ENCODE measurements at places on chromosomes 6 and 20.
A peak's percentile ranks its signal among the peaks of the same experiment; 100 is the strongest.

DNA sequence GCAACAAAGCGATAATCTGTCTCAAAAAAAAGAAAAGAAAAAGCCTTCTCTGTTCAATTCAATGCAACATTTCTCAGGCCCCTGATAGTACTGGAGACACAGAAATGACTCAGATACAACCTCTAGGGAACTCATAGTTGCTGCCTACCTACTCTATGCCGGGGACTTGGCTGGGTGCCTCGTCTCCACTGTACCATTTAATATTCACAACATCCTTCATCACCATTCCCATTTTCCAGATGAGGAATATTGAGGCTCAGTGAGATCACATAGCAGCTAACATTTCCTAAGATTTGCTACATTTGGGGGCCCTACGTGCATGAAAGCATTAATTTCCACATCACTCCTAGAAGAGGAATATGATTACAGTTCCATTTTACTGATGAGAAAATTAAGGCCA, 7.5 kb downstream of the NOL4L start:
- H3K4me3 ChIP-seq = no peak overlapping the region
- H3K27me3 ChIP-seq = no peaks in the 10 kb centered on the region
- no peak overlapping the region for H3K27ac ChIP-seq
- no peaks in the 10 kb centered on the region for H3K36me3 ChIP-seq
- peak; percentile 90 for DNase-seq

DNA sequence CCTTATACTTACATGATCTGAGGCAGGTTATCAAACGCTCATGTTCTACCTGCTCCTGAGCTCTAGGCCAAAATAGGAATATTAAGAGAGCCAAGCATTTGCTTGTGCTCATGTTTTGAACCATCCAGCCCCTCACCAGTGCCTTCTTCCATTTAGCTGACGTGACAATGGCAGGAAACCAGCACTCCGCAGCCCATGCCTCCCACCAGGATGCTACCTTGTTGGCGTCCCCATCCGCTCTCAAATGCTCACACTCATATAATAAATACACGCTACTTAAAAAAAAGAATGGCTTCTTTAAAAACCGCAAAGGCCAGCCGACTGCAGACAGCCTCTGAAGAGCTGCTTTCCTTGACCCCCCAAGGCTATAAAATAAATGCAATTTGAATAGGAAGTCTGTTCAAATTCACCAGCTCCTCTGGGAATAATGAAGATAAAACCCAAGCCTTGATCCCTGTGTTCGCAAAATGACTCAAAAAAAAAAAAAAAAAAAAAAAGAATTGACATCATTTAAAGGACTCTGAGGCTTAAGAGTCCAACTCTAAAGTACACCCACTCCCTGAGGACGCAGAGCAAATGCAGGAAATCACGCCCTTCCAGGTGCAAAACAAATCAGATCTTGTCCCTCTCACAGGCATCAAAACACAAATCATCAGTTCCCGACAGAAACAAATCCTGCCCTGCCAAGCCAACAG, 29.0 kb downstream of the RNASET2 start:
- no peak for DNase-seq
- no peaks in the 10 kb centered on the region for H3K4me1 ChIP-seq
- no peaks in the 10 kb centered on the region for H3K27me3 ChIP-seq
- no peak overlapping the region for H3K4me3 ChIP-seq
- no peak overlapping the region for H3K27ac ChIP-seq

- no peaks in the 10 kb centered on the region for H3K4me1 ChIP-seq
- H3K36me3 ChIP-seq = no peaks in the 10 kb centered on the region
- DNase-seq = no peak
- no peaks in the 10 kb centered on the region for H3K27me3 ChIP-seq
- H3K27ac ChIP-seq = no peak overlapping the region
- no peak overlapping the region for H3K4me3 ChIP-seq
These were observed 391.5 kb downstream of the KHDRBS2 start for GRCh38 chr6:61894536-61894935.

GRCh38 chr6:139821676-139822223, 447.3 kb upstream of the CITED2 start:
- H3K36me3 ChIP-seq = no peaks in the 10 kb centered on the region
- H3K4me1 ChIP-seq = peaks cover 22% of the 10 kb centered on the region
- H3K27me3 ChIP-seq = no peaks in the 10 kb centered on the region
- H3K27ac ChIP-seq = no peak overlapping the region
- no peak for DNase-seq

DNA sequence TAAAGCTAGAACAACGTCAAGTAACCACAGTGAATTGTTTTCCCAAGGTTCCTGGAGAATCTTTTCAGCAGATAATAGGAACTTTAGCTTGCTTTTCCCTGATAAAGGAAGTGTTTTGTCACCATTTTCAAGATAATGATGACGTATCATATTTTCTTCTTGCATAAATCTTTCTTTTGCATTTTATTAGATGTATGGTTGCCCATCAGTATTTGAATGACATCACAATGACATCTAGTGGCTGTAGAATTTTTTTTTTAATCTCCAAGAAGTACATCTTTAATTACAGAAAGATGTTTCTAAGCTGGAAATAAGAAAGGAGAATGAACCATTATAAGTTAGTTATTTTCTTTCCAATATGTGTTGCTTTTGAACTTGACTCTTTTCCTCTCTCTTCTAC, 83.0 kb downstream of the CENPW start:
- H3K27me3 ChIP-seq = no peaks in the 10 kb centered on the region
- H3K36me3 ChIP-seq = no peaks in the 10 kb centered on the region
- H3K4me1 ChIP-seq = no peaks in the 10 kb centered on the region
- no peak for DNase-seq
- H3K27ac ChIP-seq = no peak overlapping the region
- H3K4me3 ChIP-seq = no peak overlapping the region

DNA sequence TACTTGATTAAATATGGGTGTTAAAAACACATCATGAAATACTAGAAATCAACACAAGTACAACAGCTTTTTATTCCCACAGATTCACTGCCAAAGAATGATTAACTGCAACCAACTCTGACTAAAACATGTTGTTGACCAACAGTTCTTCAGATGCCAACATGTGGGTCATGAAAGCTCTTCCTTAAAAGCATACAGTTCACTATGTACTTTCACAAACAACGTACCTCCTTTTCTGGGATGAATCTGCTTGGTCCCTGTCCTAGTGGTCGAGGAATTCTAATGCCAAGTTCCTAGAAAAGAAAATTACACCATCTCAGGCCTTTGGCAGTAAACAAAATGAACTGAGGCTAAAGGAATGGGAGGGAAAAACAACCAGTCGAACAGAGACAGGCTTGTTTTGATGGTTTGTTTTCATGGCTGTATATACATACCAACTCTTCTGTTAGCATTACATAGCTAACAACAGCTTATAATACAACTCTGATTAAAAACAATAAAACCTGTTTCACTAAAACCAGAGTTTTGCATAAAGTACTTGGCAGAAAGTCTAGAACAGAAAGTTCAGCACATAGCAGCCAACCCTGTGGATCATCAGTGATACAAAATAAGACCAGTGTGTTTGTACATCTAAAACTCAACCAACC, 92.5 kb downstream of the SESN1 start:
- H3K4me1 ChIP-seq = no peaks in the 10 kb centered on the region
- H3K27me3 ChIP-seq = no peaks in the 10 kb centered on the region
- H3K27ac ChIP-seq = peak overlapping the region; percentile 9
- no peak for DNase-seq
- peaks cover 13% of the 10 kb centered on the region for H3K36me3 ChIP-seq

- no peaks in the 10 kb centered on the region for H3K36me3 ChIP-seq
- no peak overlapping the region for H3K27ac ChIP-seq
- H3K27me3 ChIP-seq = no peaks in the 10 kb centered on the region
- H3K4me3 ChIP-seq = no peak overlapping the region
These were observed 143.0 kb downstream of the ERMARD start for GRCh38 chr6:169894377-169894960.

- no peak overlapping the region for H3K4me3 ChIP-seq
- H3K27ac ChIP-seq = no peak overlapping the region
- no peaks in the 10 kb centered on the region for H3K27me3 ChIP-seq
- DNase-seq = no peak
- no peaks in the 10 kb centered on the region for H3K4me1 ChIP-seq
- H3K36me3 ChIP-seq = no peaks in the 10 kb centered on the region
These were observed 154.0 kb downstream of the LAMP5 start for GRCh38 chr20:9668381-9668780.

GRCh38 chr6:53526000-53526399, 18.9 kb downstream of the GCLC start:
- no peaks in the 10 kb centered on the region for H3K36me3 ChIP-seq
- no peak for DNase-seq
- peaks cover 8% of the 10 kb centered on the region for H3K4me1 ChIP-seq
- no peaks in the 10 kb centered on the region for H3K27me3 ChIP-seq
- no peak overlapping the region for H3K4me3 ChIP-seq

DNA sequence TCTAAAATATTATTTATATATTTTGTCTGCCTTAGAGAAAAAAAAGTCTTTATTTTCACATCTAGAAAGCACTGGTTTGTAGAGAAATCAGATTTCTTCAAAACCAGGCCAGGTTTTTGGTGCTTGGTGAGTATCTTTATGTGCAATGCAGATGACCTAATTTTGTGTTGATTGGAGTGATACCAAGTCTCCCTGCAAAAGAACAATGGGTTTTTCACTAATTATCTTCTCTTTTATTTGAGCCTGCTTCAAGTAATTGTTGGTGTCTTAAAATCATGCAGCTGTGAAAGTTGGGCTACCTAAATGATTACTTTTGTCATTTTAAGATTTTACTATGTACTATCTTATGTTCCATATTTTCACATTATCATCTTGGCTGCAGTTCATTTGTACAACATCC, 874.7 kb downstream of the TFAP2A start:
- H3K36me3 ChIP-seq = no peaks in the 10 kb centered on the region
- H3K27ac ChIP-seq = no peak overlapping the region
- H3K4me3 ChIP-seq = no peak overlapping the region

GRCh38 chr6:45552536-45552935, 174.8 kb upstream of the SUPT3H start:
- no peak overlapping the region for H3K27ac ChIP-seq
- peaks cover 12% of the 10 kb centered on the region for H3K36me3 ChIP-seq
- H3K4me1 ChIP-seq = peaks cover 30% of the 10 kb centered on the region
- H3K4me3 ChIP-seq = no peak overlapping the region
- no peak for DNase-seq

DNA sequence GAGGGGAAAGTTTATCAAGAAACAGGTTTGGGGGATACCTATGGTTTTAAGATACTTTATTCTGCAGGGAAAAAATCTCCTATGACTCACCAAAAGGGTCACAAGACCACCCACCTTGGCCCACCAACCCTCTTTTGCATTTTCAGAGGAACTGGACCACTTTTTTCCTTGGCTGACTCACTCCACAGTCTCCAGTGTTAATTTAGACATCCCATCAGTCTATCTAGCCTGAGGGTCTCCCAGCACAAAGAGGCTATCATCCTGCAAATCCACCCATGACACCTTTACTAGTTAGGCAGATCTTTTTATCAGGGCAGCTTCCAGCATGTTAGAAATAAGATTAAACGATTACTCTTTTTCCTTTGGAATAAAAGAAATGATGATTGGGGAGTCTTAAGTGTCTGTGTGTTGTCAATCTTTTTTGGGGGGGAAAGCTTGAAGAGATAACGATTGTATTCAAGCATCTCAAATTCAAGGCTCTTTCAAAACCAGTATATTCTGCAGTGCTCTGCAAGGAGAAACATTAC, 138.1 kb upstream of the RIN2 start:
- no peaks in the 10 kb centered on the region for H3K27me3 ChIP-seq
- H3K36me3 ChIP-seq = no peaks in the 10 kb centered on the region
- no peak overlapping the region for H3K4me3 ChIP-seq
- H3K4me1 ChIP-seq = no peaks in the 10 kb centered on the region
- no peak overlapping the region for H3K27ac ChIP-seq
- DNase-seq = no peak

DNA sequence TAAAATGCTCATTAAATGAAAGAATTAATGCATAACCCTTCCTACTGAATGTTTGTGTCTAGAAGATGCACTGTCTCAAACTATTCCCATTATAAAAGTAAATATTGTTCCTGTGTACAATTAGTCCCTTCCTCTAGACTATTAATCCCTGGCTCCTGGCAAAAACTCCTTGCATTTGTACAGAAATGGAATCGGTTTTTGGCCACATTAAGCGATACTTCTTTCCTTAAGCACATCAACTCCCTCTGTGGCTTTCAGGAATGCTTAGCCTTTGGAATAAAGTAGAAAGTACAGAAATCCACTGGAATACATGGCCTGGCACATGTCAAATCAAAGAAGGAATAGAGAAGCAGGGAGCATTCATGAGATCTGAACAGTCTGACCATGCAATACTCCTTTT, 179.8 kb downstream of the GMPR start:
- DNase-seq = no peak
- H3K36me3 ChIP-seq = no peaks in the 10 kb centered on the region
- H3K27ac ChIP-seq = no peak overlapping the region
- no peaks in the 10 kb centered on the region for H3K27me3 ChIP-seq

Measured in osteoblast (primary cell).